Activated naive CD4-positive, alpha-beta T cell treated with anti-CD3 and anti-CD28 coated beads, Interleukin-2, amount 50 U/mL, for 72 hours (primary cell): ENCODE measurements at places on chromosomes 6 and 20. TPM values are rescaled to one million over a fixed set of nuclear protein-coding genes. Genes with fewer than 3 reads are reported as not detected.

GRCh38 chr20:14780508-14780907 lies 443.1 kb upstream of the FLRT3 start:
- DNase-seq = no peak

DNA sequence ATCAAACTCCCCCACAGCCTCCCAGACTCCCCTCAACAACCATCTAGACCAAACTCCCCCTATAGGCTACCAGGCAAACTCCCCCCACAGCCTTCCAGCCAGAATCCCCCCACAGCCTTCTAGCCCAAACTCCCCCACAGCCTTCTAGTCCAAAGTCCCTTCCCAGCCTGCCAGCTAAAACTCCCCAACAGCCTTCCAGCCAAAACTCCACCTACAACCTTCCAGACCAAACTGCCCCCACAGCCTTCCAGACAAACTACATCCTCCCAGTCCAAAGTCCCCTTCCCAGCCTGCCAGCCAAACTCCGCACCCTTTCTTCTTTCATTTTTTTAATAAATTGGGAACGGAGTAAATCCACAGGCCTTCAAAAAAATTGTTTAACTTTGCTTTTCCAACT lies 37.4 kb upstream of the SYNDIG1 start:
- no peak for DNase-seq

GRCh38 chr6:141264101-141264500 lies 868.6 kb upstream of the GJE1 start:
- DNase-seq = no peak

DNA sequence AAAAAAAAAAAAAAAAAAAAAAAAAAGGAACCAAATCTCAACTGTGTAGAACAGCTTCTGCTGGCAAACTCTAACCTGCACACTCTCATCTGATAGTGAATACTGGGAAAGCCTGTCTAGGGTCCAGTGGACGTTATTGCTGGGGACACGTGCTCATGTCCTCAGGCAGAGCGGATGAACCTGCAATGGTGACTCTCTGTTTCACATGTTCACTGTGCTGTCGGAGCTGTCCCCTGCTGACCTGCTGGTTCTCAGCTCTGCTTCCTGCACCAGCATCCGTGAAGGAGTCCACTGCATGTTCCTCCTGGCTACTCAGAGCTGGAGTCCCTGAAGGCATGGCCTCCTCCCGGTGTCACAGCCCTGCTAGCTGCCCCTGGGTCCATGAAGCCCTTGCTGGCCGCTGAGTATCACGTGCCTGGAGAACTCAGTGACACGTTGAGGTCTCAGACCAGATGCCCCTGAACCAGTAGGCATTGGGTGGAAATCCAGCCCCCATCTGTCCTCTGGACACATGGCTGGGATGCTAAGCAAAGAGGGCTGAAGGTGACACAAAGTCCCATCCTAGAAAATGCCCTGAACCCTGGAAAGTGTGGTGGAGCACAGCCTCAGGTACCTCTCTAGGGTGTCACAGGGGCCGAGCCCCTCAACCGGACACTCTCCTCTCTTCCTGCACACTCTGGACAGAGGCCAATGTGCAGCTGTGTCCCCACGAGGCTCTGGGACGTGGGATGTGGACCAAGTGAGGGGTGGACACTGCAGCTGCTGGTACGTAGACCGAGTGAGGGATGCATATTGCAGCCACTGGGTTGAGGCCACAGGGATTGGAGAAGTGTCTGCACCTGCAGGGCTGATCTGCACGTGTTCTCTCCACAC lies 54.9 kb upstream of the FRMD1 start:
- no peak for DNase-seq

DNA sequence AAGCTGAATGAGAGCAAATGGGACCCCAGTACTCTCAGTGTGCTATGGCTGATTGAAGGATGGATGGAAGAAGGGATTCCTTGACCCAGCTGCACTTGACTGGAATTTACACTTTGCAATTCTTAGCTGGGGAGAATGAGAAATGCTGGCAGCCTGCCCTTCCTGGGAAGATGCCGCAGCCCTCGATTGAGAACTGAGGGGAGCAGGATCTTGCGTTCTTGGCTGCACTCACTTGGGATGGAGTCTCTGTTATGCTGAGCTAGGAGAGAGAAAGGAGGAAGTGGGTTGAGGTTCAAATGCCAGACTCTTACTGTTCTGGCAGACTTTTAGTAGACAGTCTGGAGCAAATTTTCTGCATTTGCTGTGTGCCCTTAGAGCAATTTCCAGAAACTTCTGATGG lies 221.2 kb downstream of the FNDC1 start:
- DNase-seq = no peak

GRCh38 chr20:34511891-34512265 lies 4.3 kb upstream of the DYNLRB1 start:
- no peak for DNase-seq

DNA sequence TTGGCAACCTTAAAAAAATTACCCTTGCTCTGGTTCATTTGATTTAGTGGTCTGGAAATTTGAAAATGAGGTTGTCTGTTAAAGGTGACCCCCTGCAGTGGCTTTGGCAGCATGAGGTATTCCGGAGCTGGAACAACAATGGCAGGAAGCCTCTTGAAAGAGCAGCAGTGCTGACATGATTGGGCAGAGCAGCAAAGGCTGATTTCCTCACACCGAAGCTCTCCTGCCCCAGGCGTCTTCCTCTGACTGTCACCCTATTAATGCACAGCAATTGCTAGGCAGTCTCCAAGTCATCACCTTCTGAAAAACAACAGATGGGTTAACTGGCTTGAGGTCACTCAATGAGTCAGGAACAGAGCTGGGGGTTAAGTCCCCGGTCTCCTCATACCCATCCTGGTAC lies 241.8 kb upstream of the MMS22L start:
- DNase-seq = no peak

DNA sequence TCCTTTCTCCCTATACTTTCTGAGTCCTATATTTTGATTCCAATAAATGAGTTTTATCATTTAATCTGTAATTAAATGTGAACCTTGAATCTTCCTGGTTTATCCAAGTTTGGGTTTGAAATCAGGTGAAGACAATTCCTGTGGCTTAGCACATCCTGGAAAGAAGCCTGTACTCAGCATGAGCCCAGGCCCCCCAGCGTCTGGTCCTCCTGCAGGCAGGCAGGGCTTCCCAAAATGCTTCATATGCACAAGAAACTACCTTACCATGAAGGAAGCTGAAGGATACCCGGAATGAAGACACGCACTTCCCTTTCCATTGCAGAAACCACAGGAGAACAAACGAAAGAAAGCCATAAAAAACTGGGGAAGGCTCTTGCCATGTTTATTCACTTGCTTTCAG lies 157.4 kb upstream of the PDE10A start:
- no peak for DNase-seq

DEF6 gene
- 107 TPM for total RNA-seq

DDR1 gene
- total RNA-seq = 15.2 TPM

HTR1E gene
- total RNA-seq = not detected

MCHR2 gene
- not detected for total RNA-seq

DDAH2 gene
- total RNA-seq = 42.6 TPM
